ENCODE measurements at places on chromosomes 1 and 21.

GRCh38 chr1:112111734-112112133 is 122.3 kb upstream of the KCND3 start:
- DNase-seq, result no peak

DNA sequence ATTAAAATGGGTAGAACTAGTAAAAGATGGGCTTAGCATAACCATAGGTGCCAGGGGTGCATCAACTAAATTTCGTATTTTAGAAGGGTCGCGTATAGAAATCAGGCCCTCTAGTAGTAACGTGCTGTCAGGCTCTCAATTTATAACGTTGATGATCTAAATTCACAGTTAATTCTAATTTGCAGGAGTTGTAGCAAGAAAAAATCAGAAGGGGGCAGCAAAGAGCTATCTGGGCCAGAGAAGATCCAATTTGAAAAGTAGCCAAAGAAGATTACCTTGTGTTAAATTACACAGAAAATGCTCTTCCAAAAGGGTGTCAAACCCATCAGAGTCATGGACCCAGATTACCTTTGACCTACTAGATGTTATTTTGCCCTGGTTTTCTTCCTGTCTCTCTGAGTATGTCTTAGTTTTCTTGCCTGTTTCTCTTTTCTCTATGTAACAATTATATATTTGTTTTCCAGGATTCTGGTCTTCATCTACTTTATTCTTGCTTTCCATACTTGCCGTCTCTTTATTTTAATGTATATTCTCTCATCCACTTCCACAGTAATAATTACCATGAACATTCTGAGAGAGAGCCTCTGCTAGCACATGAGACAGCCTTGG is 1030.9 kb downstream of the AMY1C start:
- DNase-seq, result no peak

GRCh38 chr1:81600878-81601622 is 199.7 kb upstream of the ADGRL2 start:
- no peak for DNase-seq

DNA sequence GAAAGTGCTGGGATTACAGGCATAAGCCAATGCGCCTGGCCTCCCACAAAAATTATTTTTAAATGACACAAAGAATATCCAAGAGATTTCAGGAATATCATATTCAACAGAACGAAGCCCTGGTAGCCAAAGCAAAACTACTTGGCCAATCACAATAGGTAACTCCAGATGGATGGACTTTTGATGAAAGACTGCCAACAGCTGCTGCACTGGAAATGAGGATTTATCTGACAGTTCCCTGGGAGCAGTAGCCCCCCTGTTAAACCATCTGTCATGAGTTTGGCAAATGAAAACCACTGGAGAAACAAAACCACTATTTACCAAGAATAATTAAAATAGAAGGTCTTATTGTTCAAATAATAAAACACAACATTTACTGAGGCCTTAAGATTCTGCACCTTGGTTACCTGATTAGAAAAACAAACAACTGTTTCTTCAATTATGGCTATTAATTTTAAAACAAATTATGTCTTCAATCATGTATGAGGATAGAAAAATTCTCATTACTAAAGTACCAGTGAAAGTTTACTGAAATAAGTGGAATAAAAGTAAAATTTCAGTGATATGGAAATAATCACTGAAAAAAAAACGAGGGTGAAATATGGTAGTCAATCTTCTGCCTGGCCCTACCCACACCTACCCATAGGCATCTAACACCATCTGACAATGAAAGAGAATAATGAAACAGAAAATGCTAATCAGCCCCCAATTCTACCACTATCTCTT is 34.3 kb upstream of the PSMG1 start:
- no peak for DNase-seq

DNA sequence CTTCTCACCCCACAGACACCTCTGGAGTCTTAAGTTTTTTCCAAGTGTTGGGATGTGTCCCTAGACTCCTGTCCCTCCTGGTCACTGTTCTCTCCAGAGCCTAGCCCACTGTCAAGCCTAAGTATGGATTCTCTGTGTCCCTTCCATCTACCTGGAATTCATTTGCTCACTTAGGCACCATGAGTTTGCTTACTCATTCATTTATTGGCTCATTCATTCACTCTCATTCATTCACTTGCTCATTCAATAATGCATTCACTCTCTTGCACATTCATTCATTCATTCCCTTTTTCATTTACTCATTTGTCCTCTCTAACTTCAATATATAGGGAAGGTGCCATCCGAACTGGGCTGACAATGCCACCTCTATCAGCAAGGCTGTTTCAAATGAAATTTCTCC is 1.6 kb downstream of the S100A16 start:
- DNase-seq, result no peak

DNA sequence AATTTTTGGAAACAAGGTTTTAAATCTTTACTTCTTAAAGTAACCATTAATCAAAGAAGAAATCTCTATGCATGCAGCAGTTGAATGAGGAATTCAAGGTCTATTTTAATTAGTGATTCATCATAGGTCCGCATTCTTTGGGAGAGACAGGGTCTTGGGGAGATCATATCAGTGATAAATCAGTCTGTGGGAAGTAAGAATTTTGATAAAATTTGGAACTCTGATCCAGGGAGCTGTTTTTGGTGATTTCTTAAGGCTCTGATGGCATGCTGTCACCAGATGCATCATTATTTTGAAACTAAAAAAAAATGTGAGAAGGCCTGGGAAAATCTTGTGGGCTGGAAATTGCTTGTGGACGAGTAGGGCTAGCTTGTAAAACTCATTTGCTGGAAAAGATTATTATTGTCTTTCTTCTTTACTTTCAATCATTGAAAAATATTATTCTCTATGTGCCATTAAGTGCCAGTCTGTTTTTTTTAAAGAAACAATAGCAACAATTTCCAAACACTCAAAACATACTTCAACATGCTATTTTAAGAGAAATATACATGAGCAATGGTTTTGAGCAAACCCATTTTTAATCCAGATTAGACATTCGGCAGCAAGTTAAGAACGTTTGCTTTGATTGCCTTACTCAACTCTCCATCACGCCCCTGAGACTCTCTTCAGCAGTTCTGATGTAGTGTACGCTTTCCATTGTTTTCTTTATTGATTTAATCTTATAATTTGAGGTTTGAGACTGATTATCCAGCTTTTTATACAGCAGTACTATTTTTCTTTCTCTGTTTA is 62.6 kb downstream of the ZBTB18 start:
- no peak for DNase-seq

- DNase-seq, result no peak
Observed at GRCh38 chr1:42957229-42957879, 1.3 kb downstream of the SLC2A1 start.

GRCh38 chr21:46567348-46567747 is 37.5 kb downstream of the S100B start:
- no peak for DNase-seq

GRCh38 chr1:61533546-61533945 is 191.4 kb downstream of the TM2D1 start:
- no peak for DNase-seq

DNA sequence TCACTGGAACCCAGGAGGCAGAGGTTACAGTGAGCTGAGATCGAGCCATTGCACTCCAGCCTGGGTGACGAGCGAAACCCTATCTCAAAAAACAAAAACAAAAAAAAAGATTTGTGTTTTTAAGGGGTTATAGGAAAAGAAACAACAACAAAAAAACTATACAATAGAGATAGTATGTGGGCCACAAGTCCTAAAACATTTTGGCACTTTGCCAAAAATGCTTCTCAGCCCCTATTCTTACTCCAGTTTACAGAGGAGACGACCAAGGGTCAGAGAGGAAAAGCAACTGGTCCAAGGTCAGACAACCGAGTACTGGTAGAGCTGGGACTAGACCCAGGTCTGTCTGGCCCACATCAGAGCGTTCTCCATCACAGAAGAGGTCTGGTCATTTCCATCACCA is 3.0 kb downstream of the FBXO44 start:
- no peak for DNase-seq

- peak; percentile 30 for DNase-seq
Observed at GRCh38 chr1:226798427-226799411, 59.6 kb upstream of the ITPKB start.

GRCh38 chr1:200963076-200963475 is 60.4 kb downstream of the KIF21B start:
- no peak for DNase-seq

DNA sequence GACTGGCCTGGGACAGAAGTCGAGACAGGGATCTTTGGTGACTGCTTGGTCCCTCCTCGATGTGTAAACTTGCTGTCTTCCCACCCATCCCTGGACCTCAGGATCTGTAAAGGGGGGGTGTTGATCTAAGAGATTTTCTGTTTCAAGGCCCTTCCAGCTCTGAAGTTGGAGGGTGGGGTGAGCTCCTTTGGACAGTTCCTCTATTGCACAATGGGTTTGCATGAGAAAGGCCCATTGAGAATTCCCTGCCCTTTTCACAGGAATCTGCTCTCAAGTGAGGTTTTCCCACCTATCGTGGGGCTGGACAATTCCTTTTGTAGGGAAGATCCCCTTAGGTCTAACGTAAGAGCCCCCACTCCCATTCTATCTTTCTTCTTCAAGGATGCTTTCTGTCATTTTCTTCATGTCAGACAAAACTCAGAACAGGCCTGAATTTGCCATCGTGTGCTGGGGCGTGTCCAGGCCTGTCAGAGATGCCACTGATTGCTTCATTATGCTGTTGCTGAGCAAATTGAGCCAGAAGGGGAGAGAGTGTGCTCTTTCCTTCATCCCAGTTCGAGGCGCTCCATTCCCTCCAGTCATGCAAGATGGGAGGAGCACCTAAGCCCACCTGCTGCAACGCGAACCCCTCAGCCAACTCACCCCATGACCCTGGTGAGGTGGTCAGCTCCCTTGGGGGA is 149.9 kb upstream of the IGSF21 start:
- no peak for DNase-seq

- no peak for DNase-seq
Observed at GRCh38 chr1:243266231-243266630, 10.4 kb downstream of the SDCCAG8 start.

DNA sequence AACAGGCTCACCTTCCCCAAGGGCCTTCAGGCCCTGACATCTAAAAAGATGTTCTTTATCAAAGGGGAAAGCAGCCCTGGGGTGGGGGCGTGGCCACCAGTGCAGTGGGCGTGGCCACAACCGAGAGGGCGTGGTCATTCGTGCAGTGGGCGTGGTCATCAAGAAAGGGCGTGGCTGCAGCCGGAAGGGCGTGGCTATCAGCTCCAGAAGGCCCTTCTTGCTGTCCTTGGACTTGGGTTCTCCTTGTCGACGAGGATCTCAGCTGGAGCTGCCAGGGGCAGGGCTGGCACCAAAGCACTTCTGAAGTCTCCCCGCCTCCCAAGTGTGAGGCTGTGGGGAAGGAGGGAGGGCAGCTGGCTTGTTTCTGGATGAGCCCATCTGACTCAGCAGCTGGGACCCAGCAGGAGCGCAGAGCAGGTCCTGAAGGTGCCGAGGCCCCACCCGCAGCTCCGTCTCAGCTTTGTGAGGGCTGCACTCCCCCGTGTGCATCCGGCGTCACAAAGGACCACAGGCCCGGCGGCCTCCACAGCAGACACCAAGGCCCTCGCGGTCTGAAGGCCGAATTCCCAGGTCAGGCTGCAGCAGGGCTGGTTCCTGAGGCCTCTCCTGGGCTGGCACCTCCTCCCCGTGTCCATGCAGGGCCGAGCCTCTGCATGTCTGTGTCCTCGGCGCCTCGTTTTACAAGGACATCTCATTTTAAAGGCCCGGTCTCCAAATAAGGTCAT is 12.8 kb downstream of the PDE9A start:
- no peak for DNase-seq

DNA sequence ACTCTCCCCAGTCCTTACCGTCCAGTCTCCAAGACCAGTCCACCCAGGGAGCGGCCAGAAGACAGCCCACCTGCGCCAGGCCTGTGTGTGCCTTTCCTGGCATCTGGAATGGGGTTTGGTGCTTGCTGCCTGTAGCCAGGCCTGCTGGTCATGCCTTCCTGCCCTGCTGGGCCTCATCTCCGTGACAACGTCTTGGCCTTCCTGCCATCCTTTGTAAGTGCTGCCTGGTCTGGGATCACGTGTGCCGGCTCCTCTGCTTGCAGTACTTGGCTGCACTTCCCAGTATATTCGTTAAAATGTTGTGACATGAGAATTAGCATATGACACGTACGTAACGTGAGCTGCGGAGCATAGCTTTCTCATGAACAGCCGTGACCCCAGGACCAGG is 145.3 kb upstream of the COL6A1 start:
- DNase-seq, result no peak

GRCh38 chr1:111989531-111990025 is at the start of gene KCND3:
TSS of gene KCND3 (minus strand) at chr1:111989668.
- DNase-seq, result no peak

DNA sequence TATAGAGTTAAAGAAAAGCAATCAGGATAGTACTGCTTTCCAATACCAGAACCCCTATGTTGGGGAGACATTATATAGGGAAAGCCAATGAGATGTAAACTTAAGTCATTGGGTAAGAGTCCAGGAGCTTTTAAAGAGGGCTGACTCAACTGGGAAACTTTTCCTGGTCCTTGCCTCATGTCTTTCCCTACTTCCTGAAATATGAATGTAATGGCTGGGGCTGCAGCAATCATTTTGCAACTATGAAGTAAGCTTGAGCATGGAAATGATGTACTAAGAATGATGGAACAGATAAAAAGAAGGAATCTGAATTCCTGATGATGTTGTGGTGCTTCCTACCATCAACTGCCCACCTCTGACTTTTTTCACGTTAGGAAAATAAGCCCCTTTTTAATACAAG is 55.7 kb downstream of the WDR3 start:
- no peak for DNase-seq

DNA sequence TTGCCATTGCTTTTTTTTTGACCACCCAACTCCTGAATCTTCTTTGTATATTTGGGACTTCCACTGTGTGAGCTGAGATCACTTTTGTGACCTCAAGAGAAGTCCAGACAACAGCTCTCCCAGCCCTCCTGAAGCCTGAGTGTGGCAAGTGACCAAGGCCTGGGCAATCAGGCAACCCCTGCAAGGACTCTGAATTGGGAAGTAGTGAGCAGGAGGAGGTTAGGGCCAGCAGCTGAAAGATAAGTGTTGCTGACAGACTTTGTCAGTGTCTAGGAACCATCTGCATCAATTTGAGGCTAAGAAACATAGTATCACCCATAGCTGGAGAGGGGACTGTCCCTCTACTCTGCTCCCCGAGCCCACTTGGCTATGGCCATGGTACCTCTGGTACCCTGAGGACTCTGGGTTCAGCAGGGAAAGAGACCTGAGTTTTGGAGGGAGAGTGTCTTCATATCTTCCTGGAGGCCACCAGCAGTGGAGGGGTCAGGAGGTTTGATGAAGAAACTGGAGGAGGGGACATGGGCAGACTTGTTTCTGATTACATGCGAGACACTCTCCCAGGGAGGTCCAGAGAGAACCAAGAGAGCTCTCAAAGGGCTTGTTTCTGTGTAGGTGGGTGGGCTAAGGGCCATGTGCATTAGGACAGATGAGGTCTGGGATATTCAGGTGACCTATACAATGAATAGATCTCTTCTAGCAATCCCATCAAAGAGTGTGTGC is 147.0 kb upstream of the DNAH14 start:
- no peak for DNase-seq

- DNase-seq, result no peak
Observed at GRCh38 chr1:87956072-87956471, 627.4 kb downstream of the LMO4 start.

All from stimulated activated CD8-positive, alpha-beta memory T cell treated with anti-CD3 and anti-CD28 coated beads, Interleukin-15, amount 100 ng/mL, for 1 hour (primary cell).